ENCODE measurements at places on chromosomes 7 and 10.
A peak's percentile ranks its signal among the peaks of the same experiment; 100 is the strongest.

GRCh38 chr7:157496416-157497275, 159.8 kb downstream of the DNAJB6 start:
- no peak for DNase-seq

- no peak for DNase-seq
These were observed 61.5 kb upstream of the ELMO1 start for GRCh38 chr7:37510043-37510634.

- no peak for DNase-seq
These were observed 3.9 kb downstream of the DDX21 start for GRCh38 chr10:68959695-68960527.

DNA sequence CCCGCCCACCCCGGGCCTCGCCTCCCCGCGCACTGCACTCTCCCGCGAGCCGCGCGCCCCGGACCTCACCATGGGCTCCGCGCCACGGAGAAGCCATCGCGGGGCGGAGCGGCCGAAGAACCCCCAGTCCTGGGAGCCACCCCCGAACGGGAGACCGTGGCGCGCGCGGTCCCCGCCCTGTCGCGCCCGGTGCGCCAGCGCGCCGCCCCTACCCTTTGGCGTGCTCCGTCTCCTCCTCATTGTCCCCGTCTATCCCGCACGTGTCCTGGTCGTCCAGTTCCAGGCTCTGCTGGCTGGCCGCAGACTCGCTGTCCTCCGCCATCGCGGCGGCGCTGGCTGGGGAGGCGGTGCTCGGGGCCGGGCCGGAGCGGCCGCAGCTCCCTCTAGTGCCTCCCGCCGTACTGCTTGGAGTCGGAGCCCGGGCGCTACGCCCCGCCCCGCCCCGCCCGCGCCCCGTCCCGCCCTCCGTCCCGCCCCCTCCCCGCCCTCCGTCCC, at the start of gene NMT2:
Gene NMT2, minus strand, starts transcription at position 403 of the 495 bp plus-strand sequence. Its CDS starts 81 bp downstream, at position 322.
- DNase-seq: peak; percentile 89

GRCh38 chr10:71584461-71584860, 135.1 kb downstream of the C10orf105 start:
- no peak for DNase-seq

GRCh38 chr10:22539579-22540298, 174.6 kb downstream of the PIP4K2A start:
- DNase-seq: no peak

DNA sequence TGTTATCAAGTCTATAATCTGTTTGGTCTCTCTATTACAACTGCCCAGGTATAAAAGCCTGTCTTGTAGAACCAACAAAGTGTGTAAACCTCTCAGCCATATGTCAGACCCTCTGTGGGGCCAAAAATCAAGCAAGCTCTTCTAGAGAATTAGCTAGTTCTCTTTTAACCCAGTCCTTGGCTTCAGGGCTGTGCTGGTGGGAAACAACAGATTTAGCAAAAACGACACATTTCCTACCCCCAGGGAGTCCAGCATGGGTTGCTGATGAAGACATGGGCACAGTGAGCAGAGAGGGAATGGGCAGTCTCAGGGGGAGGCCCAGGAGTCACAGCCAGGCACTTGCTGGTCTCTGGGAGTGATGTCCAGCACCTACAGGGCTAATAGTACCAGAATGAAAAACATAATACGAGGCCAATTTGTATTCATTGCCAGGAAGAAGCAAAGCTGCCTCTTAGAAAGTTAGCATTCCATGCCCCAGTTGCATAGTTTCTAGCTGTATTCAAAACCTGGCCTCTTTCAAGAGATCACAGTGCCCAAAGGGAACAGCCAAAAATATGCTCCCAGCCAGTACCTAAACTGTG, 80.1 kb downstream of the FRMD4A start:
- no peak for DNase-seq

- DNase-seq: no peak
These were observed 12.0 kb downstream of the CLCN1 start for GRCh38 chr7:143327903-143328302.

DNA sequence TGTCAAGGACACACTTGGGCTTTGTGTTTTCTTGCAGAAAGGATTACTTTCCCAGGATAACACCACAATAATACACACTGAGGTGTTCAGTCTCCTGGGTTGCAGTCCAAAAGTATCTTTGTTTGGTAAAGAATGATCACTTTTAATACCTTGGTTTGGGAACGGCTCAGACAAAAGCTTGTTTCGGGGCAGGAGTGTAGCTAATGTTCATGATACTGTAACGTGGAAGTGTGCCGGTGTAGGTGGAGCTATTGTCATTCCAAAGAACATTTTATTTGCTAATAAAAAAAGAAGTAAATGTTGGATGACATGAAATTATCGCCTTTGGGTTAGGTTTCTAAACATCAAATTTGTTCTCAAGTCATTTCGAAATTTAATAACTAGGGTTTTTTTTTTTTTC, 1.2 kb downstream of the EIF4H start:
- DNase-seq: no peak

Data from umbilical cord (tissue), 2 donors.